ENCODE measurements at places on chromosomes 11 and 22.

DNA sequence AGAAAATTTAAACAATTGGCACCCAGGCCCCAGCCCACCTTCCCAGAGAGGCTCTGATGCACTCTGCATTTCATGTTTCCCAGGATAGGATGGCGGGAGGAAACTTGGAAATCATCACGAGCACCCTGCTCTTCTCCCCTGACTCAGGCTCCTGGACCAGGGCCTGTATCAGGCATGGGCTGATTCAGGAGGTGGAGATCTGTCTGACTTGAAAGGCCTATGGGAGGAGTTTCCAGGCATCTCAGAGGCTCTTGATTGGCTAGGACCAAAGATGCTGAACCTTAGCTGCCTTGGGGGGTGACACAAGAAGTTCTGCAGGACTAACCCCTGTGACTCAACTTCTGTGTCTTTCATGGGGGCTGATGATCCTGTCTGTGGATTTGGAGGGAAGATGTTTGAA lies 106.2 kb downstream of the PKNOX2 start:
- DNase-seq: no peak

- no peak for DNase-seq
Measured at GRCh38 chr11:30314625-30315024, 8.3 kb upstream of the ARL14EP start.

DNA sequence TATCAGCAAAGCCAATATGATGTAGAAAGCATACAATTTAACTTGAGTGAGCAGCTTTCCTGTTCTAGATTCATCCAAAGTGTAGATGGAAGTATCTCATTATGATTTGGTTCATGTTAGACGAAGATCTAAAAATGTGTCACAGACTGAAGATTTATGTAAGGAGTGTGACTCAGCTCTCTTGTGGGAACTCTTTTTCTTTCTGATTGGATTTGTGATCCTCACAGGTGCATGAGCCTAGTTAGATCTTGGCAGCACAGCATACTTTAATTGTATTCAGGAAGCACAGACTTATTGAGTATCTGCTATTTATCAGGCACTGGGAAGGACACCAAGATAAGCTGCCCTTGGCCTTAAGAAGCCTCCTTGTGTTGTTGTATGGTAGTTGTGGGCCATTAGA lies 147.1 kb downstream of the C11orf91 start:
- DNase-seq: no peak

GRCh38 chr11:44270403-44271273 lies 39.3 kb downstream of the ALX4 start:
- no peak for DNase-seq

- no peak for DNase-seq
Measured at GRCh38 chr22:40637183-40638150, 948 bp upstream of the MRTFA start.

GRCh38 chr22:40238425-40239344 lies 61.0 kb downstream of the TNRC6B start:
- DNase-seq: no peak

GRCh38 chr22:46038516-46039430 lies 61.8 kb upstream of the WNT7B start:
- DNase-seq: no peak

- no peak for DNase-seq
Measured at GRCh38 chr11:118914178-118914918, 11.4 kb downstream of the BCL9L start.

GRCh38 chr11:12800871-12801270 lies 126.7 kb downstream of the TEAD1 start:
- DNase-seq: no peak

GRCh38 chr11:422249-422656 lies 7.5 kb upstream of the SIGIRR start:
- DNase-seq: no peak

GRCh38 chr11:69699213-69699612 lies 4.6 kb downstream of the FGF19 start:
- DNase-seq: no peak

DNA sequence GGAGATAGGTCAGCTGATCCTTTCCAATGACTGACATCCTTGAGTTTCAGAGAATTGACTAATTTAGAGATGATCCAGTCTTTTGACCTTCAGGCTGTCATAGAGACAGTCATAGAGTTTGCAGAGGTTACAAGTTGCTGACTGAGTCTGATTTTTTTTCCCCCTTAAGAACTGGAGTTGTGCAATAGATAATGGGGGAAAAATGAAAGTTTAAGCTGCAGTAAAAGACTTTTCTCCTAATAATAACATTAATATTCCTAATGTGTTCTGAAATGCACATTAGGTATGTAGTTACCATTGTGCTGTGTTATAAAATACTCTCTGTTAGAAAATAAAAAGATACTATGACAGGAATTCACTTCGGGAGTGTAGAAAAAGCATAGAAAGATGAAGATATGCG lies 876.9 kb upstream of the RAG2 start:
- no peak for DNase-seq

DNA sequence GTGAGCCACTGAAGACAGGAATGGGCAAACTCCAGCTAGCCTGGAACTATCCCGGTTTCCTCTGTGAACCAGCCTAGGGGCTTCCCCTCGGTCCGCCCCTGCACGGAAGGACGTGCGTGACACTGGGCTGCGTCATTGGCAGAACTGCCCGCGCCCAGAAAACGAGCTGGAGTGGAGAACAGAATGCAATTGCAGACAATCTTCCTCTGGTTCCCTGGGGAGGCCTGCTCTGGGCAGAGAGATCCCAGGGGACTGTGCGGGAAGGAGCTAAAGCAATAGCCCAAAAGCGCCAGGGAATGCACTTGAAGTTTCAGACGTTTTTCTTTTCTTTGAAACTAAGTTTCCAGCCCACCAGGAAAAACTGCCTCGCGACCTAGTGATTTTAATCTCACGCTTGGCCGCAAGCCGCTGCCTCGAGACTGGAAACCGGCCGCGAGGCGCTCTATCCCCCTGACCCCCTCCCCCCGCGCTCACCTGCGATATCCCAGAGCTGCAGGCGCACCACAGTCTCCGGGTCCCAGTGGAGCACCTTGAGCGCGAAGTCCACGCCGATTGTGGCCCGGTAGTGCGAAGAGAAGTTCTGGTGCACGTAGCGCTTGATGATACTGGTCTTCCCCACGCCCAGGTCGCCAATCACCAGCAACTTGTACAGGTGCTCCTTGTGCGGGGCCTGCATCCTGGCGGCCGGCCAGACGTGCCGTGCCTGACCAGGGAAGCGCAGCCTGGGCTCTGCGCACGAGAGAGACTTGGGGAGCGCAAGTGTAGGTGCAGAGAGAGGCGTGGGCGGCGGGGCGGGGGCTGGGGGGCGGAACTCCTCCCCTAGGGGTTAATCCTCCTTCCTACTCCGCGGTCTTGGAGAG lies at the start of gene RAB38:
Gene RAB38 (minus strand): TSS at position 735 of the 860 bp plus-strand sequence. CDS start 59 bp downstream, at position 676.
- no peak for DNase-seq

- DNase-seq: no peak
Measured at GRCh38 chr11:114281388-114281956, 14.7 kb upstream of the NNMT start.

GRCh38 chr22:44955102-44955501 lies 54.7 kb downstream of the PHF21B start:
- no peak for DNase-seq

All from stimulated activated CD8-positive, alpha-beta memory T cell treated with anti-CD3 and anti-CD28 coated beads, Interleukin-4, amount 100 ng/mL, for 4 hours (primary cell).